Mucosa of gallbladder (tissue), 1 donor: ENCODE measurements at places on chromosomes 12 and 14. TPM values are rescaled to one million over a fixed set of nuclear protein-coding genes. Genes with fewer than 3 reads are reported as not detected.

ANGEL1 gene
- 22.2 TPM for total RNA-seq

DNA sequence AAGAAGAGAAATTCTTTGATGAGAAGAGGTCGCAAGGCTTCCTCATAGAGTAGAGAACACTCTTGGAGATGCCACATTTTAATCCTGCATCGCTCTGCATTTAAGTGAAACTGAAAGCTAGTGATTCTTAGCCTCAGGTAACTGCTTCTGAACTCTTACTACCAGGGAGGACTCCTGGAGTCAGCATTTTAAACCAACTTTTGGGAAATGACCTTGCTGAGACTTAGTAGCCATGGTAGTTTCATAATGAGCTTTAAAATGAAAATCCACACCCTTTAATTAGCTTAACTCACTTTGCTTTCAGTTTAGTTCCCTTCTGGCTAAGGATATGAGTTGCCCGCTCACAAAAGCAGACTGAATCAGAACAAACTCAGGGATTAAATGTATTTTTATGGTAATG, 80.3 kb downstream of the SYNE2 start:
- no peak for DNase-seq

DNA sequence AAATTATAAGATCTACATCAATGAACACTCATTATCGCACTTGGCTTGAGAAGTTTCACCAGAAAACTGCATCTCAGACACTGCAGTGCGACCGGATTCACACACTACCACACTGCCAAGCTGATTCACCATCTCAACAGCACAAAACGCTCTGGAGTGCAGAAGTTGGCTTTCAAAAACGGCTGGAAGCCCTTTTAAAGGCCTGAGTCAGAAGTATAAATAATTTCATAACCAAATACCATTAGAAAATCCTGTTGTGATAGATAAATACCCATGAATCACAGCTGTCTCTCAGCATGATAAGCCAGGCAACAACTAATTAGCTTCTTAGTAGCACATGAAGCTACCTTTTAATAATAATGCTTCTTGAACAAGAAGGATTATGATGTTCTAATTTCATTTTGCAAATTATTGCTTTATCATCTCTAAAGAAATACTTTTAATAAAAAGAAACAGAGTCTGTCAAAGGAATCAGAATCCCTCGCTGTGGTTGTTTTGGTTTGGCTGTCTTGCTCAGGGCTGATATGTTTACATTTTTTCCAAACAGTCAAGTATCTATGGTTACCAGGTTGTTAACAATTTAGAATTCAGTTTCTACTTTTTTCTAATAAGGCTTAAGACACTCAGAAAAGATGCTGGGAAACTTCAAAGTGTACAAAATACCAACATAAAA, 51.2 kb downstream of the SLC2A13 start:
- peak; percentile 17 for DNase-seq

PARPBP gene
- 1.2 TPM for total RNA-seq

RNU4-1 gene
- total RNA-seq: 1,216 TPM

GRCh38 chr12:53561590-53561953, 54.3 kb upstream of the NPFF start:
- no peak for DNase-seq

TBX5 gene
- 0.20 TPM for total RNA-seq

SOX5 gene
- 15.0 TPM for total RNA-seq

DNA sequence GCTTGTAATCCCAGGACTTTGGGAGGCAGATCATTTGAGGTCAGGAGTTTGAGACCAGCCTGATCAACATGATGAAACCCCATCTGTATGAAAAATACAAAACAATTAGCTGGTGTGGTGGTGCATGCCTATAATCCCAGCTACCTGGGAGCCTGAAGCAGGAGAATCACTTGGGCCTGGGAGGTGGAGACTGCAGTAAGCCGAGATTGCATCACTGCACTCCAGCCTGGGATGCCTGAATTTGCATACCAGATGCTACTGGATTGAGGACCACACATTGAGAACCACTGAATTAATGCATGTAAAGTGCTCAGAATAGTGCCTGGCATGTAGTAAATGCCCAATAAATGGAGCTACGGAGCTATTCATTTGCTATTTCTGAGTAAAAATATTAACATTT, 14.9 kb upstream of the MYH7 start:
- no peak for DNase-seq

- no peak for DNase-seq
Measured at GRCh38 chr12:32120419-32120818, 13.8 kb downstream of the BICD1 start.

GRCh38 chr12:114846771-114847170, 162.8 kb upstream of the TBX3 start:
- no peak for DNase-seq

- DNase-seq: no peak
Measured at GRCh38 chr12:123051556-123051955, 71.1 kb downstream of the ARL6IP4 start.

- no peak for DNase-seq
Measured at GRCh38 chr14:91021115-91021514, 39.3 kb downstream of the RPS6KA5 start.

- no peak for DNase-seq
Measured at GRCh38 chr12:91239481-91239880, 56.9 kb upstream of the DCN start.

- DNase-seq: peak; percentile 34
Measured at GRCh38 chr12:122148657-122149056, 25.4 kb downstream of the IL31 start.

KRT77 gene
- not detected for total RNA-seq

- no peak for DNase-seq
Measured at GRCh38 chr12:88202500-88202899, 60.4 kb downstream of the TMTC3 start.

- DNase-seq: no peak
Measured at GRCh38 chr12:123767613-123768012, 5.5 kb downstream of the DNAH10 start.

DNA sequence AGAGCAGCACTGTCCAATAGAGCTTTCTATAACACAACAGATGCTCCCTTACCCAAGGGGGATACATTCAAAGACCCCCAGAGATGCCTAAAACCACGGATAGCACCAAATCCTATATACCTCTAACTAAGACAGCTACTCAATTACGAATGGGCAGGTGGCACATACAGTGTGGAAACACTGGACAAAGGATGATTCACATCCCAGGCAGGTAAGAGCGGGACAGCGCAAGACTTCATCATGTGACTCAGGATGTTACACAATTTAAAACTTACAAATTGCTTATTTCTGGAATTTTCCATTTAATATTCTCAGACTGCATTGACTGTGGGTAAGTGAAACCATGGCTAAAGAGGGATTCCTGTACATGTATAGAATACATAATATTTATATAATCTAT, 5.5 kb upstream of the HCFC2 start:
- no peak for DNase-seq

DNA sequence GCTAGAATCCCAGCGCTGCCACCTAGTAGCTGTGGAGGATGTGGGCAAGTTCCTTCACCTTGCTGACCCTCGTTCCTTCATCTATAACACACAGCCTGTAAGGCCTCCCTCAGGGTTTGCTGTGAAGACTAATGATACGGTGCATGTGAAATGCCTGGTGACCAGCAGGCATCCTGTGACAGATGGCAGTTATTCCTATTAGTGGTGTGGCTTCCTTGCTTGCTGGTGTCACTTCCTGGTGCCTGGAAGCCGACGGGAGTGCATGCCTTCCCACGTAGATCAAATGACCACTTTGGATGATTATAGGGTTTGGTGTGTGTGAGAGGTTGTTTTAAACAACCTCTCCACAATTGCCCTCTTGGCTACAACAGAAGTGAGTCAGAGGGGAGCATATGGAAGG, 894.9 kb downstream of the VRK1 start:
- DNase-seq: no peak

DNA sequence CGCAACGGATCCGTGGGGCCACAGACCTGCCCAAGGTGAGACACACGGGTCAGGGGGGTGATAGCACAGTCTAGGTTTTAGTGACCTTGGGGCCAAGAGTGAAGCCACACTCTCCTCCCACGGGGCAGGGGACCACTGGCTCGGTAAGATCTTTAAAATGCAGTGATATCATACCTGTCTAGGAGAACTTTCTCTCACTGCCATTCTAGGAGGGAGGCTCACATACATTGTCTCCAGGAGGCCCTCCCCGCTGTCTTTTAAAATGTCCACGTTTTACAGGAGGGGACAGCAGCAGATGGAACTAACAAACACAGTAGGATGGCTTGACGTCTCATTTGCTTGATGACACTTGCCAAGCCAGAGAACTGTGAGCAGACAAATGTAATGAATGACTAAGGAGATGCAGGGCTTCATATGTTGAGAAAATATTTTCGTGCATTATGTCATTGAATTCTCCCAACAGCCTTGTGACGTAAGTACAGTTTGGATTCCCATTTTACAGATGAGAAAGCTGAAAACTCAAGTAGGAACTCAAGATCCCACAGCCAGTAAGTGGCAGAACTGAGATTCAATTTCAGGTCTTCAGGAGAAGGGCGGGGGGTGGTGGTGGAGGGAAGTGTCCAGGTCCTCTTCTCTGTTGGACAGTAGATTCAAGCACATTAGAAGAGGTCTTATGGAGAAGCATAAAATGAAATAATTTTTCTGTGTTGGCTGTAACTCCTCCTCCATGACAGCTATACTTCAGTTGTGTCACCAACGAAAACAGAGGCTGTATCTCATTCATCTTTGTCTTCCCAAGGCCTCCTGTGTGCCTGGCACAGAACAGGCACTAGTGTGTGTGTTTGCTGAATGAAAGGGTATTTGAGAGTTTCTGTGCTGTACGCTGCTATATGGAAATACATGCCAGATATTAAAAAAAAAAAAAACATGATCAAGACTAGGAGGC, 2.1 kb downstream of the VASH1 start:
- no peak for DNase-seq

DNA sequence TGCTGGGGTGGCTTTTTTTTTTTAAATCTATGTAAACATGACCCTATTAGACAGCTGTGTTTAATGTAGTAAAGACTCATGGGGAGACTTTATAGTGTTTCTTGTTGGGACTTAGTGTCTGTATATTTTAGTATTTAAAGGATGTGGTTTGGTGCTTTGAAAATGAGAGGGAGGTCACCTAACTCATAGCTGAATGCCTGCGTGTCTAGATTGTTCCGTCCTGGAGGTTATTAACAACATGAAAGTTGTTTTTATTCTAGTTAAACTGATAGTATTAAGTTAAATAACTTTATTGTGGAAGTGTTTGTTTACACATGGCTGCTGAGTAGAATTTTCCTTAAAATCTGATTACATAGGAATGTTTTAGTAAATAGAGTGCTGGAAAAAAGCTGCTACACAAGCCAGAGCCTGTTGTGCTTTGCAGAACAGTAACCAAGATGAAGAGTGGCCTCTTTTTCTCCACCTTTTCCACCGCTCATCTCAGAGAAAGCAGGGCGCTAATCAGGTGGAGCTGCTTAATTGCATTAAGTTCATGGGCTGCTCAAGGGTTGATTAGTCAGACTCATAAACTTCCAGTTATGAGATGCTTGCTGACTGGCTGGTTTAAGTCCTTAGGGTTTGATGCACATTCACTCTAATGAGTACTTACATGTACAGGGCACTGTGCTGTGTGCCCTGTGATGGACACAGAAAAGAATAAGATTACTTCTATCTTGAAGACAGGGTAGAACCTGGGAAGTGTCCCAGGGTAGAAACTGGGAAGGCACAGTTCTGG, 62.7 kb downstream of the FBXO34 start:
- DNase-seq: no peak

DIP2B gene
- 23.1 TPM for total RNA-seq

ENTPD5 gene
- 43.1 TPM for total RNA-seq

DNA sequence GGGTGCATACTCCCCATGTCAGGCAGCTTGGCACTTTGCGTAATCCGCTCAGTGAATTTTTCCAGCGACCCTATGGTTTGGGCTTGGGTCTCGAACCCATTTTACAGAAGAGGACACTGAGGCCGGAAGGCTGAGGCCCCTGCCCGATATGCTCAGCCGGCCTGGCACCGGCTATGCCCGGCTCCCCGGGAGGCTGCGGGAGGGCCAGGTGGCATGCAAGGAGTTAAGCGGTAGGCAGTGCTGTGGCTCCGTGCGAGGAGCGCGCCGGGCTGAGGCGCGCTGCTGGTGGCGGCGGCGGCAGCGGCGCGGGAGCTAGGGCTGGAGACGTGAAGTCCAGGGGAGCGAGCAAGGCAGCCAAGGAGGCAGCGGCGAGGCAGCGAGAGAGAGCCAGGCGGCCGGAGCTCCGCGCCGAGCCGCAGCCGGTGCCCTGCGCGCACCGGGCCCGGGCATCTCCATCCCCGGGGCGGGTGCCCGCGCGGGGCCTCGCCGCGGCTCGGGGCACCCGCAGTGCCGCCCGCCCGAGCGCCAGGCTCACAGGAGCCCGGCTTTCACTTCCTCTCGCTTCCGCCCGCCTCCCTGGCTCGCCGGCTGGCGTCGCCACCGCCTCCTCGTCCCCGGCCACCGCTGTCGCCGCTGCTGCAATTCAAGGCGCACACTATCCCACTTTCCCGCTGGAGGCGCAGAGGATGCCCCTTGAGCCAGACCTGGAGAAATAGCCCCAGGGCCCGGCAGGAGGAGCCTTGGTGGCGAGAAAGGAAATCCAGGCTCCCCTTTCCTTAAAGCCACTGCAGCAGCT, at the start of gene WSCD2:
TSS of gene WSCD2 (plus strand) at position 272 of the 796 bp plus-strand sequence. CDS start 66,545 bp downstream, outside the sequence.
- DNase-seq: peak; percentile 14

- DNase-seq: no peak
Measured at GRCh38 chr12:66345212-66345611, 42.9 kb downstream of the HELB start.

IPO8 gene
- total RNA-seq: 48.0 TPM

PPFIBP1 gene
- 46.7 TPM for total RNA-seq

GRCh38 chr12:27304856-27305255, 27.8 kb upstream of the BMAL2 start:
- no peak for DNase-seq

GRCh38 chr12:109542014-109542413, 31.3 kb downstream of the MMAB start:
- no peak for DNase-seq

GRCh38 chr14:99407416-99407815, 73.2 kb downstream of the SETD3 start:
- no peak for DNase-seq
